ENCODE measurements at places on chromosomes 4 and X.

DNA sequence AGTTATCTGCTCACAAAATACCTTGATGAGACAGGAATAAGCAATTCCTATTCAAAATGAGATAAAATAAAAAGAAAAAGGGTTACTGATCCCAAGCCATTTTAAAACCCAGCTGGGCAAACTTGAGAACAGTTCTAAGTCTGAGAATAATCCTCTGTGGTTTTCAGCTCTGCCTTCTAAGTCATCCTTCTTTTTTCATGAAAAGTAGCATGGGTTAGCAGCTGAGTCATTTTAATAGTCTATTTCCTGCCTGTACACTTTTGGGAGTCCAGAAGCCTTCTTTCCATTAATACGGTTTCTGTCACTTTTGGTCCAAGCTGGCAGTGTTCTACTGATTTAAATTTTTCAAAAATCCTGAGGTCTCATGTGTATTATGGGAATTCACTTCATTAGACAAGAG, 374.3 kb downstream of the IQCM start:
- no peak for DNase-seq

- peak; percentile 94 for DNase-seq
Observed at GRCh38 chr4:7649741-7650531, 215.2 kb upstream of the PSAPL1 start.

DNA sequence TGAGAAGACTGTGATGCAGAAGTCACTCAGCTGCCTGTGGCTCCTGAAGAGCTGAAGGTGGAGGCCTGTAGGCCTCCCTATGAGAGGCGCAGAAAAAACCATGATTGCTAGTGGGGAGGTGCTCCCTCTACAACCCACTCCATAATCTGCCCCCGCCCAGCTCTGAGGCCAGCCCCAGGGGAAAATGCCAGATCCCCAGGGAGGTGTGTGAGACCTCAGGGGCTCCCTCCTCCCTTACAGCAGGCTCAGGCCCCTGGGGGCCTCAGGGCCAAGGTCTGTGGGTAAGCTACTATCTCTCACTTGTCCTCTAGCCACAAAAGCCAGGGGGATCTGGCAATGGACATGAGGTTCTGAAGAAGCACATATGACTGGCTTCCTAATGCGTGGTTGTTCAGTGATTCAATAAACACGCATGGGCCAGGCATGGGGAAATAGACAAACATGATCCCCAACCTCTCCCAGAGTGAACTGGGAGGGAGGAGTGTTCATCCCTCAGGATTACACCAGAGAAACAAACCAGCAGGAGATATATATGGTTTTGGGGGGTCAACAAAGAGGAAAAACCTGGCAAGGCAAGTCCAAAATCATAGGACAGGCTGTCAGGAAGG, 51.0 kb upstream of the MTM1 start:
- no peak for DNase-seq

DNA sequence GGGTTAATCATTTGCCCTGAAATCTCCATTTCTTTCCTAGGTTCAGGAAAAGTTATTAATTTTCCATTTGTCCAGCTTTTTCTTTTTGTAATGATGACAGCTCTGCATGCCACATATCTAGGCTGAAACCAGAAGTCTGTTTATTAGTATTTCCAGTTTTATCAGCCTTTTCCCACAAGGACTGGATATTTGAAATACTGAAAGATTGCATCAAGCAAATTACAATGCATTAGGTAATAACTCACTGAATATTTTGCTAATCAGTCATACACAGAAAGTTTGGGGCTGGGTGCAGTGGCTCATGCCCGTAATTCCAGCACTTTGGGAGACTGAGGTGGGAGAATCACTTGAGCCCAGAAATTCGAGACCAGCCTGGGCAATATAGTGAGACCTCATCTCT, 21.5 kb downstream of the SLC9A7 start:
- DNase-seq, result no peak

- DNase-seq, result no peak
Observed at GRCh38 chr4:11634283-11634682, 205.6 kb upstream of the HS3ST1 start.

- DNase-seq, result no peak
Observed at GRCh38 chr4:94408549-94409374, 43.0 kb upstream of the PDLIM5 start.

- DNase-seq, result no peak
Observed at GRCh38 chr4:183205709-183206108, 106.7 kb downstream of the WWC2 start.

- peak; percentile 49 for DNase-seq
Observed at GRCh38 chr4:175470131-175470530, 341.9 kb downstream of the GPM6A start.

- no peak for DNase-seq
Observed at GRCh38 chr4:73417973-73418372, 13.9 kb downstream of the ALB start.

DNA sequence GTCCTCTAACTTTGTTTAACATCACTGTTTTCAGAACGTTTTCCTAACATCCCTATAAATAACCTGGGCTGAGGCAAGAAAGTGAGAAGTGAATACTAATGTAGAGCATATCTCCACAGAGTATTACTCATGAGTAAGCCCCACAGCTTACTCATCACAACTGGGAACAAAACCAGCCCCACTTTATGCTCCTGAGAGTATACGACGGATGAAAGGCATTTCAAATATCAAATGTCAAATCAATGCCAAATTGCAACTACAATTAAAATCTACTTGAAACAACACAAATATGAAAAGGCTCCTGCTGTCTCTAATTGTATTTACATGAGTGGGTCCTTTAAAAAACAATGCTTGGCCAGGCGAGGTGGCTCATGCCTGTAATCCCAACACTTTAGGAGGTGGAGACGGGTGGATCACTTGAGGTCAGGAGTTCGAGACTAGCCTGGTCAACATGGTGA, 41.2 kb downstream of the SH3RF1 start:
- peak; percentile 82 for DNase-seq

GRCh38 chr4:169128902-169129301, 118.8 kb upstream of the CBR4 start:
- no peak for DNase-seq

DNA sequence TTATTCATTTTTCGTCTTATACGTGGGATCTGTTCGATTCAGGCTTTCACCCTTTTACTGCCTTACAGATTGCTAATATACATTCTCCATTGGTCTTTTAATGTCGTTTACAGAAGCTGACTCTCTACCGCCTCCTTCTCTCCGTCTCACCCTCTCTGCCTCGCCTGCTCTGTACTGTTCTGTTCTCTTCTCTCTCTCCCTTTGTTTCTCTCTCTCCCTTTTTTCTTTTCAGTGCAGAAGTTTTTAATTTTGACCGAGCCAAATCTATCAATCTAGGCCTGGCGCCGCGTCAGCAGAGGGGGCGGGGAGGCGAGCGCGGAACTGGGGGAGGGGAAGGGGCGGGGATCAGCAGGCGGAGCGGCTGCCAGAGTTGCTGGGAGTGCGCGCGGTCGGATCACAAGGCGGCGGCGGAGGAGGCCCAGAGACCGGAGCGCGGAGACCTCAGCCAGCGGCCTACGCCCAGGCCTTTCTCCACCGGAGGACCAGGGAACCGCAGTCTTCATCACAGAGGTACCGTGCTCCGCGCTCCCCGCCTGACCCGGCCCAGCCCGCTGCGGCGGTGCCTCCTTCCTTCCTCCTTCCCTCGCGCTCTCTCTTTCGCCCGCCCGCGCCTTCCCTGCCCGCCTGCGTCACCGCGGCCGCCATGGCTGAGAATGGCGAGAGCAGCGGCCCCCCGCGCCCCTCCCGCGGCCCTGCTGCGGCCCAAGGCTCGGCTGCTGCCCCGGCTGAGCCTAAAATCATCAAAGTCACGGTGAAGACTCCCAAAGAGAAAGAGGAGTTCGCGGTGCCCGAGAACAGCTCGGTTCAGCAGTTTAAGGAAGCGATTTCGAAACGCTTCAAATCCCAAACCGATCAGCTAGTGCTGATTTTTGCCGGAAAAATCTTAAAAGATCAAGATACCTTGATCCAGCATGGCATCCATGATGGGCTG, at the start of gene UBQLN2:
TSS of gene UBQLN2 (plus strand) at position 397 of the 931 bp plus-strand sequence. CDS start at position 644, 247 bp downstream.
- DNase-seq, result peak; percentile 39

DNA sequence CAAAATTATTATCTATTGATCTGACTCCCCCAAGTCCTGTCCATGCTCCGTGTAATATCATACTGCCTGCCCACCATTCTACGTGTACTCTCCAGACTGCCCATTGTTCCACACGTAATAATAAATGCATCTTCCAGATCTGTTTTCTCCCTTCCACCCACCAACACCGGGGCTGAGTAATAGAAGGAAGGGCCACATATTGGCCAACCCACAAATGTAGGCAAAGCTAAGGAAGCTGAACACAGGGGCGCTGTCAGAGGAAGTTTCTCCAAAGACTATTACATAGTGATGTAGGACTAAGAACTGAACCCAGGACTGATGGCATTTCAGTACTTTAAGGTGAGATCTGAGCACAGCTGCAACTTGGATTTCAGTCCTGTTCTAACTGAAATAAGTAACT, 135.8 kb upstream of the GUCY1A1 start:
- DNase-seq, result no peak

GRCh38 chr4:26344901-26345564, 24.2 kb downstream of the RBPJ start:
- no peak for DNase-seq

GRCh38 chr4:36374836-36375511, 93.6 kb downstream of the DTHD1 start:
- DNase-seq, result no peak

DNA sequence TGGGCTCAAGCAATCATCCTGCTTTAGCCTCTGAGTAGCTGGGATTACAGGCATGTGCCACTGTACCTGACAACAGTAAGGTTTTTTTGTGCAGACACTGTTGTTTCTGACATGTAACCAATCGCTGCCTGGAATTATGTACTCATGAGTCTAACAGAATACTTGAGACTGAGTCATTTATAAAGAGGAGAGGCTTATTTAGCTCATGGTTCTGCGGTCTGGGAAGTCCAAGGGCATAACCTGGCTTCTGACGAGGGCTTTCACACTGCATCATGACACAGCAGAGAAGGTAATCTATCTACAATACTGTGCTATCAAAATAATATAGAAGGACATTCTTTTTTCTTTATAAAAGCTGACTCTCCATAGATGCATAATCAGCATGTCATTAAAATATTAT, 115.5 kb upstream of the STOX2 start:
- DNase-seq, result no peak

DNA sequence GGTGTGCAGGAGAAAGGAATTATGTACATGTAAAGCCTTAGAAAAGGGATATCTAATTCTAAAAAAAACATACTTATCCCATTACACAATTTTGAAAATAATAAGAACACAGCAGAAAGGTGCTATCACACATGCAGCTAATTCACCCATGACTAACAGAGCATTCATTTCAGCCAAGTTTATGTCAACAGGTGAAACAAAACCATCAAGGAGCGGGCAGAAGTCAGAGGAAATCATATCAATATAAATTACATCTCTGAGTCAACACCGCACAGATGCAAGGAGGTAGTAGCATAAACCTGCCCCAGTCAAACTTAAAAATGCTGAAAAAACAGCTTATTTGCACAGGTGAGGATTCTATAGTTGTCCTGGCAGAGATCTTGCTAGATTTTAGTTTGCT, 197.9 kb downstream of the PRDM5 start:
- no peak for DNase-seq

- DNase-seq, result no peak
Observed at GRCh38 chr4:138182838-138183426, 59.2 kb downstream of the SLC7A11 start.

DNA sequence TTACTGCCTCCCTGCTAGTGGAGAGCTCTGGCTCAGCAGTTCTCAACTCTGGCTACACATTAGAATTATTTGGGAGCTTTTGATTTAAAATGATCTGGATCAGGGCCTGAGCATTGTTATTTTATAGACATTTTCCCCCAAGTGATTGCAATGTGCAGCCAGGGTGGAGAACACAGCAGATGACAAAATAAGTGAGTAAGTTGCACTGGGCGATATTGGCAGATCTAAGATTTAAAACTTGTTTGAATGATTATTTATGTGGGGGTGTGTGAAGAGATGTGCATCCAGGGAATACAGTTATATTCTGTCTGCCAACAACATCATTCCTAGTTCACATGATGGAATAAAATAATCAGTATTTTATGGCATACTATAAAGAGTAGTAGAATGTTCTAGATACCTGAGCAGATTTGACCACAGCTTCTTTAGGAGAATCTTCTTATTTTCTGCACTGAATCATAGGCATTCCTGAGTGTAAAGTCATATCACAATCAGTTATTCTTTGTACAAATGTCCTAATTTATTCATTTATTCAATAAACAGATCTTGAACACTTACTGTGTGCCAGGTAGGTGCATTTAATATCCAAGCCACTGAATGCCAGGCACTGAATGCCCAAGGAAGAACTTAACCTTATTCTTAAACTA, 123.9 kb downstream of the UCHL1 start:
- no peak for DNase-seq

- no peak for DNase-seq
Observed at GRCh38 chrX:11363069-11363594, 69.9 kb downstream of the AMELX start.

GRCh38 chr4:100290585-100290984, 100.3 kb upstream of the DDIT4L start:
- peak; percentile 68 for DNase-seq

DNA sequence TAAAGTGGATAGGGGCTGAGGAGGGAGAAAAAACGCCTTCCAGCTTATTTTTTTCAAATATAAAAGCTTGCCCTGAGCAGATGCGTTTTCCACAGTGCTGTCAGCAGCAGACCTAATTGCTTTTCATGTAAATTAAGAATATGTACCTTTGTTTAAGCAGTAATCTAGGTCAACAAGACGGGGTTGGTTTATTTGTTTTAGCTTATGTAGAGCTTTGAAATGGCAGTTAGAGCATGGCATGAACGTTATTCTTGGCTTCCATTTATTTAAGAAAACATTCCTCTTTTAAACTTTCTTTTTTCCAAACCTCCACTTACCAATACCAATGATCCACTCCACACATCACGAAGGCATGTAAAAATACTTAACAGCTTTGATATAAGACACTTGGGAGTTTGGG, 220.3 kb upstream of the TENM3 start:
- no peak for DNase-seq

GRCh38 chr4:139015269-139015947, at the start of gene NOCT:
TSS of gene NOCT (plus strand) at chr4:139015781. CDS start at chr4:139015982, 201 bp downstream.
- DNase-seq, result peak; percentile 83

DNA sequence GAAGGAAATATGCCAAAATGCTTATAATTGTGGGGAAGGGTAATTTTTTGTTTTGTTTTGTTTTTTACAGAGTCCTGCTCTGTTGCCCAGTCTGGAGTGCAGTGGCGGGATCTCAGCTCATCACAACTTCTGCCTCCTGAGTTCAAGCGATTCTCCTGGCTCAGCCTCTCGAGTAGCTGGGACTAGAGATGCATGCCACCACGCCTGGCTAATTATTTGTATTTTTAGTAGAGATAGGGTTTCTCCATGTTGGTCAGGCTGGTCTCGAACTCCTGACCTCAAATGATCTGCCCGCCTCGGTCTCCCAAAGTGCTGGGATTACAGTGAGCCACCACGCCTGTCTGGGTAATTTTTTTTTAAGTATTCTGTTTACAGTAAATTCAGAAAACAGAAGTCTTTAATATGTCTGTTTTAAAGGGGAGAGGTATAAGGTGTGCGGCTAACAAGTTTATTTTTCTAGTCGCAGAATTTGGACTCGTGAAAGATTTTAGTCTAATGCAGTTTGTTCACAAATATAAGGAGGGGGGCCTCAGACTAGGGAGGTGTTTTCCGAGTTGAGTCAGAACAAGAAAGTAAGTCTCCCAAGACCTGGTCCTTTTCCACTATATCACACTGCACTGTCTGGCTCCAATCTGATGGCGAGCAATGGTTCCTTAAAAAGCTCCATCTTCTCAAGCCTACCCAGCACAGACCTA, 1.5 kb downstream of the ACSL1 start:
- no peak for DNase-seq
